ENCODE measurements at places on chromosomes 5 and 9.

GRCh38 chr9:109755040-109755439 lies 25.0 kb upstream of the PALM2AKAP2 start:
- no peak for DNase-seq

GRCh38 chr9:116039312-116039711 lies 114.3 kb upstream of the PAPPA start:
- DNase-seq: no peak

DNA sequence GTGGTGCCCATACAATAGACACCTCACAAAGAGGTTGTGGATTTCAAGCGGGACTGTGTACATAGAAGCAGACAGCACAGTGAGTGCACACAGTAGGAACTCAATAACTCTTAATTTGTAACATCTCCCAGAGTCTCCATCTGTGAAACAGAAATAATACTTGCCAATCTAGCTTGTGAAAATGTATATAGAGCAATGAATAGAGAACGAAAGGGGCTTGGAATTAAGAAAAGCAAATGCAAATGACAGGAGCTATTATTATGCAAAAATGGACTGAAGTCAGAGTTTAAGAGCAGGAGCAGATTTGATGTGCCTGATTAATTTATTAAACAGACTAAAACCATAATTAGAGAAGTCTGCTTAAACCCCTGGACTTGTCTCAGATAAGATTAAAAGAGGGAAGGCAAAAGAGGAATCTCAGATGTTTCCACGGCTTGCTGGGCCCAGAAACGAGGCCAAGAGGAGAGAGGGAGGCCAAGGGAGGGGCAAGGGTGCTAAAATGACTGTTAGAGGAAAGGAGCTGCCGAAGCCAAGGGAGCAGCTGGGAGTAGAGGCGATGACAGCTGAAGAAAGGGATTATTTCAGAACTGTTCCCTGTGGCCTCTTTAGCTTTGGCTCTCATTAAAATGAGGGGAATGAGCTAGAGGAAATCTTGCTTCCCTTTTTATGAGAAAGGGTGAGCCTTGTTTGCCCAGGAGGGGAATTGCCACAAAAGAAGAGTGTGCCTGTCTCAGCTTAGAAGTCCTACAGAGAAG lies 72.1 kb downstream of the FEM1C start:
- DNase-seq: no peak

DNA sequence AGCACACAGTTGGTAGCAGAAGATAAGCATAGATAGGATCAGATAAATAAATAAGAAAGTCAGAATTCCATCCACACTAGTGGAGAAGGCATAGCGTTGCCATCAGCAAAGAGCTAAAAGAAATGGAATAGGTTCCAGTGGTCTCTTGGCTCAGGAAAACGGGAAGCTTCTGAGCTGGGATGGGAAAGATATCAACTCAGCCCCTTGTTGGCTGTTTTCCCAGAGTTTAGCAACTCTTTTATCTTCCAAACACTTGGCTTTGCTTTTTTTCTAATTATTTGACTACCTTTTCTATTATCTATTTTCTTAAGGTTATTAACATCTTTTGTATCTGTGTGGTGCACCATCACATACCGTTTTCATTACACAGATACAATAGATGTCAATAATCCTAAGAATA lies 445.7 kb upstream of the TRPC7 start:
- DNase-seq: no peak

- DNase-seq: peak; percentile 19
These were observed at the start of gene PDE4D for GRCh38 chr5:59893429-59894227. TSS of gene PDE4D (minus strand) at chr5:59893726.
